ENCODE measurements at places on chromosomes 12 and 14.

DNA sequence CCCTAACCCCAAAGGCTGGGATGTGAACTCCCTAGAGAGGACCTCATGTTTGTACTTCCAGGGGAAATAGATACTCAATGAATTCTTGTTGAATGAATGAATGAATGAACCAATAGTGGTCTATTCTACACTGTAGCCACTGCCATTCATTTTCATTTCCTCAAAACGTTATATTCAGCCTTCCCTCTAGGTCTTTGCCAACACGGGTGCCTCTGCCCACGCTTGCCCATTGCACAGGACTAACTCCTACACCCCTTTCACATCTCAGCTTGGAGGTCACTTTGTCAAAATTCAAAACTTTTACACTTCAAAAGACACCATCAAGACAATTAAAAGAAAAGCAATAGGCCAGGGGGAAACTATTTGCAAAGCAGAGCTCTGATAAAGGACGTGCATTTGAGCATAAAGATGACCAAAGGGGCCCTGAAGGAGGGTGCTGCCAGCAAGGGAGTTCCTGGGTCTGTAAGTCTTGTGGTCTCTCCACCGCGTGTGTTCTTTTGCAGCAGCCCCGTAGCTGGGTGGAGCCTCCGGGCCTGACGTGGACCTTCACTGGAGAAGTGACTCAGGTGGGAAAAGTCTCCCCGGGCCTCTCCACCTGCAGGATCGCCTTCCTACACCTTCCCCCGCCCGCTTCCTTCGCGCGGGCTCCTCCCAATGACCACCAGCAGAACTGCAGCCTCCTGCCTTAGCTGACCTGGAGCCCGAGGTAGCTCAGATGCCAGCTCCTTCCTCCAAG is 31.5 kb downstream of the TMEM63C start:
- no peak for DNase-seq

GRCh38 chr14:102873546-102874061 is 48.9 kb upstream of the AMN start:
- DNase-seq: no peak

- no peak for DNase-seq
Observed at GRCh38 chr12:104758771-104759170, 199.3 kb downstream of the SLC41A2 start.

DNA sequence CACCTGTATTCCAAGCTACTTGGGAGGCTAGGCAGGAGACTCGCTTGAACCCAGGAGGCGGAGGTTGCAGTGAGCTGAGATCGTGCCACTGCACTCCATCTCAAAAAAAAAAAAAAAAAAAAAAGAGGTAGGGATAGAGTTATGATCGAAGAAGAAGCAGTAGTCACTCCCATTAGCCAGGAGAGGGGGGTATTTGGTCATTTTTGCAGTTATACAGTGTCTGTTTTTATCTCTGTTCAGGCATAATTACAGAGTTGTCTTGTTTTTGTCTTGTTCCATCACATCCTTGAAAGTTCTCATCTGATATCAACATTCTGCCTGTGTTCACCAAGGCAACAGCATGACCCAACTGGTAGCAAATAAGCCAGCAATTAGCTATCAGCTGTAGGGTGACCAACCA is 98.5 kb upstream of the TMPO start:
- no peak for DNase-seq

DNA sequence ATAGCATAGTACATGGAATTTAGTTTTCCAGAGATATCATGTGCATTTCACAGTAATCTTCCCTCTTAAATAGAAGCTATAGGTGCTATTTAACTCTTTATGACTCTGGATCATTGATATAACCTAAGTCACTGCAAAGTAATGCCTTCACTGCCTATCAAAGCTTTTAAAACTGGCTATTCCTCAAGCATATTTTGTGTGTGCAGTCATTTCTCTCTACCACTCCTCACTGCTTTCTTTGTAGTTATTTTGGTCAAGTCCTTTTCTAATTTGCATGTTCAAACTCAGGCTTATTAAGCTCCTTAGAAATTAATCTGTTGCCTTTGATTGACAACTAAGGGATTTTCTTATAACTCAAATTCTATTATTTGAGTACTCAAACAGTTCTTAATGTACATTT is 79.4 kb upstream of the PLEKHG7 start:
- no peak for DNase-seq

GRCh38 chr12:112906712-112907414 is at the start of gene OAS1:
Gene OAS1 (plus strand): TSS chr12:112906962. CDS start chr12:112907040, 78 bp downstream.
- DNase-seq: no peak

DNA sequence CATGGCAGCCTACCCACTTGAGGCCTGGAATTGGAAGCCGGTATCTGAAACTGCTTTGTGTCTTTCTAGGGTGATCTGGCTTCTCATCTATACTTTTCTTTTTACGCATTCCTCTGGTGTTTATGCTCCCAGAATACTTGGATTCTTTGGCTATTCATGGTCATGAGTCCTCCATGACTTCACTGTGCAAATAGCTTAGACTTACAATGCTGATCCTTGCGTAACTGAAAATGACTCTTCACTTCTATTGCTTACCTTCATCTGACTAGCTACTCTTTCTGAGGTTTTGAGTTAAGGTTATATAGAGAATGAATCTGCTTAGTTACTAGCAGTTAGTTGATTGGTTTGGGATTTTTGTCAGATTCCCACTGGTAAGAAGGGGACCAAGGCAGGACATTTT is 121.7 kb upstream of the NOVA1 start:
- DNase-seq: no peak

GRCh38 chr12:116852303-116852702 is 28.9 kb downstream of the HRK start:
- DNase-seq: no peak

GRCh38 chr12:3432176-3432742 is 58.7 kb upstream of the PRMT8 start:
- DNase-seq: no peak

- DNase-seq: no peak
Observed at GRCh38 chr12:53481939-53482586, 17.2 kb downstream of the MAP3K12 start.

Measured in HL-60 (cell line).